Activated B cell treated with CpG ODN at 0.5 μM for 24 hours (primary cell): ENCODE measurements at places on chromosomes 7 and 10.

DNA sequence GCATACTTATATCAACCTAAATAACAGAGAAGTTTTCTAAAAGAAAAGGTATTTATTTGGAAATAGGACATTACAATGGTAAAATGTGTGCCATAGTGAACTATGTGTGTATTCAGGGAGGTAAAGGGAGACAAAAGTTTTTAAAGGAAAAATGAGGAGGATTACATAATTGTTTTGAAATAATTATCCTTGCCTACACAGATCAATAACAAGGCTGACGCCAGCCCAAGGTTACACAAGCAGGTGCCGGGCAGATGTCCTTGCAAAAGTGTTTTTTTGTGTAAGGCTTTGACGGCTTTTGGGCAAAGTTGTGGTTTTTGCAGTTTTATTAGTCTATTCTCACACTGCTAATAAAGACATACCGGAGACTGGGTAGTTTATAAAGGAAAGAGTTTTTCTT lies 22.7 kb upstream of the SLC35B4 start:
- no peak for DNase-seq

DNA sequence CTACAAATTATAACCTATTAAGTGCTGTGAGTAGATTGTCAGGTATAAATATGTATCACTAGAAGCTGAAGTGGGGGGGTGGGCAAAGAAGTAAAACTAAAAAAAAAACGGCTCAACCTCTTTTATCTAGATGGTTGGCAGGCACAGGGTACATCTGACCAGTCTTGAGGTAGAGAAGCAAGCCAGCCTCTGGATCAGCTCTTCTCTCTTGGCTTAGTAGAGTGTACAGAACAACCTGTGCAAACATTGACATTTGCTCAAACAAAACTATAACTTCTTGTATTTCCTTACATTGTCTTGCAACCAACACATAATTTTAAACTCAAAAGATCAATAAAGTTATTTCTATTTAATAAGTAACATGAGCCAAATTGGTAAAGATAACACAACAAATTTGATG lies 25.6 kb downstream of the DNA2 start:
- DNase-seq: no peak

DNA sequence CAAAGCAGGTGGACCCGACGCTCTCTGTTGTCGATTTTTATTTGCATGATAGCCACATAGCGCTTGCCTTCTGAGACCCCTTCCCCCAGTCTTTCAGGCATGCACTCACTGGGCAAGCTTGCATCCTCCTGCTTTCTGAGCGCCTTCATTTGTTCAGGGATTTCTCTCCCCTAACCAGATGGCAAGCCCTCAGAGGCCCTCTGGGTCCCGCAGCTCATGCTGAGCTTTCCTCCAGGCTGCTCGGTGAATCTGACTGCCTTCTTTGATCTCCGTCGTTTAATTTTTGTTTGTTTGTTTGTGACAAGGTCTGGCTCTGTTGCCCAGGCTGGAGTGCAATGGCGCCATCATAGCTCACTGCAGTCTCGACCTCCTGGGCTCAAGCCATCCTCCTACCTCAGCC lies 58.8 kb downstream of the ITIH5 start:
- no peak for DNase-seq

GRCh38 chr7:82838314-82838713 lies 324.4 kb downstream of the PCLO start:
- no peak for DNase-seq
